Activated B cell treated with CpG ODN at 0.5 μM for 24 hours (primary cell): ENCODE measurements at places on chromosomes 13 and 19.

- no peak overlapping the region for H3K4me3 ChIP-seq
- H3K36me3 ChIP-seq: peaks cover 3% of the 10 kb centered on the region
- no peaks in the 10 kb centered on the region for H3K27me3 ChIP-seq
- DNase-seq: no peak
Observed at GRCh38 chr19:45448425-45448756, 19.4 kb upstream of the FOSB start.

DNA sequence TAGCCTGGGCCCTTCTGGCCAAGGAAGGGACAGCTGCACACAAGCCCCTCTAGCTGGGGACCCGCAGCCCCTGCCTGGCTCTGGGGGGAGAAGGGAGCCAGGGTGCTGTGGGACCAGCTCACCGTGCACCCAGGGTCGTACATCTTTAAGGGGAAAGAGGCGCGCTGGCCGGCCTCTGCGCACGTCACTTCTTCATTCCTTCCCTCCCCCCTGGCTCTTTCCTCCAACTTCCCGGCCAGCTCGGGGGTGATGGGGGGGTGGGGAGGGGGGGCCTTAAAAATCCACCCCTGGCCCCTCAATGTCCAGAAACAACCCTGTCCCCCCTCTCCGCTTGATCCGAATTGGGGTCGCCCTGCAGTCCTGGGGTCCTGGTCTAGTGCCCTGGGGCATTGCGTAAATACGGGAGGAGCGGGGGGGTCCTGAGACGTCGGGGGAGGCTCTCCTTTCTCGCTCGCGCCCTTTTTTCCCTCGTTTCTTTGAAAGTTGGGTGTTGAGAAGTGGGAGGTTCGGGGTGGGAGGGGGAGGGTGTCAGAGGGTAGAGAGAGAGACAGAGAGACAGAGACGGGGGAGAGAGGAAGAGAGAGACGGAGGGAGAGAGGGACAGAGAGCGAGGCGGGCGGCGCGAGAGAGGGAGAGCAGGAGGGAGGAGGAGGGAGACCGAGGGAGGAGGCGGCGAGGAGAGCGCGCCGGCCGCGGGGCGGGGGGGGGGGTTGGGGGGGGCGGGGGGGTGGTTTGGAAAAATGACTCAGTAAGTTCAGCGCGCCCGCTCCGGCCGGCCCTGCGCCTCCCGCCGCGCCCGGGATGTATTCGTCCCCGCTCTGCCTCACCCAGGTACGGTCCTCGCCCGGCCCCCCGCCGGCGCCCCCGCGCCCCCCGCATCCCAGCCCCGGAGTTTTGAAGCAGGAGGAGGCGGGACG, at the start of gene NFIC:
TSS of gene NFIC (plus strand) at position 748 of the 917 bp plus-strand sequence. CDS start at position 802, 54 bp downstream.
- H3K4me1 ChIP-seq: peaks cover 58% of the 10 kb centered on the region
- peaks cover 16% of the 10 kb centered on the region for H3K27me3 ChIP-seq
- DNase-seq: no peak
- H3K36me3 ChIP-seq: no peaks in the 10 kb centered on the region
- no peak within 1 kb of the TSS for H3K27ac ChIP-seq

DNA sequence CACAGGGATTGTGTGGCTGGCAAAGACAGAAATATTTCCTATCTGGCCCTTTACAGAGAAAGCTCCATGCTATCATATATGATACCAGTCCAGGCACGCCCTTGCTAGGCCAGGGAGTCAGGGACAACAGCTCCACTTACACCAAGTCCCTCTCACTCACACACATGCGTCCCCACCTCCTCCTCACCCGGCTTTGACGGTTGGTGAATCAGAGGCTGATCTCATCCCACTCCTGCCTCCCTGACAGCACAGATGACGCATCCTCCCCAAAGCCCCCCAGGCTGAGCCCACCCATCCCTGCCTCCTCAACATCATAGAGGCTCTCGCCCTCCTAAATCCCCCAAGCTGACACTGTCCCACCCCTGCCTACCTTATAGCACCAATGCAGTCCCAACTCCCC, 62.7 kb downstream of the F2RL3 start:
- no peaks in the 10 kb centered on the region for H3K36me3 ChIP-seq
- peaks cover 25% of the 10 kb centered on the region for H3K27me3 ChIP-seq
- no peak overlapping the region for H3K4me3 ChIP-seq
- H3K4me1 ChIP-seq: no peaks in the 10 kb centered on the region
- H3K27ac ChIP-seq: no peak overlapping the region

DNA sequence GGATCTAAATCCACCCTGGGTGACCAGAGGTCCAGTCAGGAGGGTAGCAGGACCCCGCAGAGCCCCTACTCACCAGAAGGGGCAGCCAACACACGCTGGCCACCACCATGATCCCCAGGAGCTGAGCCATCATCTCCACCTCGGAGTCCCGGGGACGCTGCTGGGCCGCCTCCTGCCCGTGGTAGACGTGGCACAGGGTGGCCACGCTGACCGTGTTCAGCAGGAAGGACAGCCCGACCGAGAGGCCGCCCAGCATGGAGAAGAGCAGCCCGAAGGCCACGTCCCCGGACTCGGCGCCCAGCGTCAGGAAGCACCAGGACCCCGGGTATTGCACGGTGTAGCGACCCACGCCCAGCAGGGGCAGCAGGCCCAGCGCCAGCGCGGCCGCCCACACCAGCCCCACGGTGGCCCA, 6.9 kb downstream of the TBXA2R start:
- DNase-seq: no peak
- H3K4me1 ChIP-seq: peaks cover 3% of the 10 kb centered on the region
- H3K36me3 ChIP-seq: no peaks in the 10 kb centered on the region
- no peak overlapping the region for H3K4me3 ChIP-seq
- H3K27ac ChIP-seq: no peak overlapping the region
